Cerebellum (tissue), 4 donors: ENCODE measurements at places on chromosomes 6 and 20.

DNA sequence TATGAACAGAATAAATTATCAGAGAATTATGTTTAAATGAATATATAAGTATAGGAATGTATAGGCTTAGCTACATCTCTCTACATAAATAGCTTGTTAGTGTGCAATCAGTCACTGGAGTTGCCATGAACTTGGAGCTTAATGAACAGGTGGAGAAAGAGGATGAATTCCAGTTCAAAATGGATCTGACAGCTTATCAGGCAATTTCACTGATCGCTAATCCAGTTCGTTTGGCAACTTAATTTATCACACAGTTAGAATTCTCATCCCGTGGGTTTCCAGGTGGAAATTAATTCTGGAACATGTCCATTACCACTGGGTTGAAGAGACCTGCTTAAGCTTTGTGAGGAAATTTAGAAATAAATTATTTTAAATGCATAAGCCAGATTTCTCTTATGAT is 118.1 kb downstream of the MACROD2 start:
- no peak for DNase-seq

DNA sequence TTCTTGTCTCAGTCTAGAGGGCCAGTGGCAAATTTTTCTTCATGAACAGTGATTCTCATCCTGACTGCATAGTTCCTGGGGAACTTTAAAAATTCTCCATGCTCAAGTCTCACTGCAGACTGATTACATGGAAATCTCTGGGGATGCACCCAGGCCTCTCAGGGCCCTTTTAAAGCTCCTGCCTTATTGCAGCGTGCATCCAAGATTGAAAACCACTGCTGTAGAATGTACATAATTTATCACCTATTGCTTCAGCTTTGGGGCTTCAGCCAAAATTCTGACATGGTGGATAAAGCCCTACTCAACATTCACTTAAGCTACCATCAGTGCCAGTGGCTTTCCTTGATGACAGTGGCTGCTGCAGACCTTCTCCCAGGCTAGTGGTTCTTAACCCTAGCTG is 143.8 kb downstream of the BTBD3 start:
- no peak for DNase-seq

DNA sequence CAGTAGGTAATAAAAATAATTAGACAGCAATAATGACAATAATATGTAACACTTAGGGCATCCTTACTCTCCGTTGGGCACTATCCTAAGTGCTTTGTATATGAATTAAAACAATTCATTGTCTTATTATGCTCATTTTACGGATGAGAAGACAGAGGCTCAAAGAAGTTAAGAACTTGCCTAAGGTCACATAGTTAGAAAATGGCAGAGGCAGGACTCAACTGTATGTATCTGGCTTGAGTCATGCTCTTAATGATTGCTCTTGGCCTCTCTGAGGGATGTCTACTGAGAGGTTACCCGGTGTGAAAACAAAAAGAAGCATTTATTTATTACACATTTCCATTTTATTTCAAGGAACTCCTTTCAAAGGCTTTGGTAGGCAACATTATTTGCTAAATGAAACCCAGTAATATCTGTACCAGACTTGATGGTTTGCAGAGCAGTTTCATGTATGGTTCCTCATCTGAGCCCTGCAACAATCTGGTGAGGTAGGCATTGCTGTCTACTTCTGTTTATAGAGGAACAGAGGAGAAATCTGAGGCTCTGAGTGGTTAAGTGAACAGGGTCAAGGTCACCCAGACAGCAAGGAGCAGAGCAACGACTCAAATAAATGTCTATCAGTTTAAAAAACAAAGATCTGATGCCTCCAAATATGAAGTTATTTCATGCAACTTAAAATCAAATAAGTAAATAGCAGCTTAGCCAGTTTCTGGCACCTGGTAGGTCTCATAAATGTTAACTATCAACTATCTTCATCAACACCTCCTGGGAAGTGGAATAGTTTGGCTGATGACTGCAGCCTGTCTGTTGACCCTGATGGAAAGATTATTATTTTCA is 4.2 kb upstream of the PARD6B start:
- DNase-seq, result no peak

DNA sequence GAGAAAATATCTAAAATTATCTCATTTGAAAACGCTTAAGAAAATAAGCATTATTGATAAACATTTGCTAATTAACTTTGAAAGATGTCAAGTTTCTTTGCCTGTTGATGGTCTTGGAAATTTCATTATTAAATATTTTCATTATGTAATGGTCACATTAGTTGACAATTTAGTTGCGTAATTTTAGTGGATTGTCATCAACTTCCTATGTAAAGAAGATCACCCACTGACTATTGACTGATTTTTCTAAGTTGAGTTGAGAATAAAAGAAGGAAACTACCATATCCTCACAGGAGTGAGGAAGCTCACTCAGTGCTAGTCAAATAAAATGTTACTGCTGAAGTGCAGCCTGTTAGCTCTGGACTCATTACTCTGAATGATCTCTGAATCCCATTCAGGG is 79.9 kb upstream of the LY86 start:
- no peak for DNase-seq

DNA sequence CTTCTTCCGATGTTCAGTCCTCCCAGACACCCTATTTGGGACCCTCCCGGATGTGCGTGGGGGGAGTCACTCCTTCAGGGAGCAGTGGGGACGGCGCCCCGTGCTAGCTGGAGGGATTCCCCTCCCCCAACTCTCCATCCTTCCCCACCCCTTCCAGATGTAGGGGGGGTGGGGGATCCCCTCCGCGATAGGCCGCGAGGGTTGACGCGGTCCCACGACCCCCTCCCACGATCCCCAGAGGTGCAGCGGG is 548 bp downstream of the GNL1 start:
- DNase-seq, result no peak

GRCh38 chr20:1369970-1370369 is 22.9 kb downstream of the FKBP1A start:
- DNase-seq, result no peak

- DNase-seq, result no peak
Measured at GRCh38 chr6:15602154-15602553, 60.7 kb downstream of the DTNBP1 start.

DNA sequence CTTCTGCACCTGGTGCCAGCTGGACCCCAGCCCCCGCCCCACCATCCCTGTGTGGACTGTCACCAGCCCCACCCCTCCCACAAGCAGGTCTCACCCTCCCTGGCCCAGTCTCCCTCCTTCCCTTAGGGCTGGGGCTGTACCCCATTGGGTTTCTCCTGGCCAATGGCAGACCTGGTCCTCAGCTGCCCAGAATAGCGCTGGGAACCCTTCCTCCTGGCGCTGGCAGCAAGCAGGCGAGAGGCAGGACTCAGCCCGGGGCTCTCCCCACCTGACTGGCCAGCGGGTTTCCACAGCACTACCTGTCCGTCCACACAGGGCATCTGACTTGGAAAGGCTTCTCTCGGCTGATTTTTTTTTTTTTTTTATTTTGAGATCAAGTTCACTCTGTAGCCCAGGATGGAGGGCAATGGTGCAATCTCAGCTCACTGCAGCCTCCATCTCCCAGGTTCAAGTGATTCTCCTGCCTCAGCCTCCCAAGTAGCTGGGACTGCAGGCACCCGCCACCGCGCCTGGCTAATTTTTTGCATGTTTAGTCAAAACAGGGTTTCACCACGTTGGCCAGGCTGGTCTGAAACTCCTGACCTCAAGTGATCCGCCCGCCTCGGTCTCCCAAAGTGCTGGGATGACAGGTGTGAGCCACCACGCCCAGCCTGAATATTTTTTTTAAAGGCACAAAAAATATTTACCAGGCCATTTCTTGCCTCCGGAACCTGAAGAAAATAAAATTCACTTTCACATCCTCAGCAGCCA is 21.6 kb upstream of the CHRNA4 start:
- DNase-seq, result peak; percentile 82

GRCh38 chr20:48736636-48737035 is 91.2 kb downstream of the PREX1 start:
- DNase-seq, result no peak

DNA sequence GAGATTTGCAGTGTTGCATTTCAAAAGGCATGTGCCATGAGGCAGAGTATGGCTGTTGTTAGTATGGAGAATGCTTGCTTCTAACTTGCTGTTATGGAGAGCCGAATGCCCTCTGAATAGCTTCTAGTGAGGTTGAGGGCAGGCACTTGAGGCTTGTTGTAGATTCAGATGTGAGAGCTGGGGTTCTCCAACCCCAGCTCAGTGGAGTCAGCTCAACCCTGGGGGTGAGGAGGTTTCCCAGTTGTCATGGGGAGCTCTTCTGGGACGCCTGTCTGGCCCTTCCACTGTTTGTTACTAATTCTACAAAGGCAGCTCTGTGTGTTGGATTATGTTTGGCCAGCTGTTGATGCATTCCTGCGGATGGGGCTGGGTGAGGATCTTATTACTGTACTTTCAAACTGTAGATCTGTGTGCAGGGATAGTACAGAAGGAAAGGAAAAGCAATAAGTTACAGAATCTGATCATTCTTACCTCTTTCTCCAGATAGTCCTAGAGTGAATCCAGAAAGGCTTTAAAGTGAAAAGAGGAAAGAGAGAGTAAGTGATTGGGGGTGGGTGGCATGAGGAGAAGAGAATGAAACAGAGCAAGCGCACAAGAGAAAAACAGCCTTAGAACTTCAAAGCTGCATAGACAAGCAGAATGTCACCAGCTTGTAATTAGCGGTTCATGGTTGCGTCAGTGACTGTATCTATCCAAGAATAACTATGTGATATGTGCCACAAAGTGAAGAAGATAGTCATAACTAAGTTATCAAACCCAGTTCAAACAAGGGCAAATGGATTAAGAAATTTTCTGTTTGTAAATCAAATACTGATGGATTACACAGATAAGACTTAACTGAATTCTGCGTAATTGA is 148.7 kb downstream of the PRL start:
- no peak for DNase-seq

- DNase-seq, result no peak
Measured at GRCh38 chr6:23633996-23634395, 492.0 kb upstream of the NRSN1 start.

- DNase-seq, result no peak
Measured at GRCh38 chr20:10927011-10927583, 253.3 kb upstream of the JAG1 start.

GRCh38 chr6:50091641-50092040 is 41.9 kb upstream of the DEFB112 start:
- DNase-seq, result no peak

DNA sequence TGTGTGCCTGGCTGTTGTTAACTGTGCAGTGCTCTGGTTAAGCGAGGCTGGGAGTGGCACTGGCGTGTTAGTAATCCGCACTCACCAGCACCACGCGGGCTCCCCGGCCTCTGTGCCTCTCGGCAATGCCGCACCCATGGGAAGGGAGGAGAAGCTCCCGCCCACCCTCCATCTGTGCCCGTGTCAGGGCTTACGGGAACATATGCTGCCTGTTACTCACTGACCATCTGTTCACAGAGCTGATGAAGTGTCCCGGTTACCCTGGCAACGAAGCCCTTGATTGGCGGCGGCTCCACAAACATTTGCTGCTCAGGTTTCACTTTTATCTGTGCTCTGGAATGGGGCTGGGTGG is 114.7 kb downstream of the PSMB1 start:
- DNase-seq, result peak; percentile 94
